ENCODE measurements at places on chromosomes 3 and 15.

DNA sequence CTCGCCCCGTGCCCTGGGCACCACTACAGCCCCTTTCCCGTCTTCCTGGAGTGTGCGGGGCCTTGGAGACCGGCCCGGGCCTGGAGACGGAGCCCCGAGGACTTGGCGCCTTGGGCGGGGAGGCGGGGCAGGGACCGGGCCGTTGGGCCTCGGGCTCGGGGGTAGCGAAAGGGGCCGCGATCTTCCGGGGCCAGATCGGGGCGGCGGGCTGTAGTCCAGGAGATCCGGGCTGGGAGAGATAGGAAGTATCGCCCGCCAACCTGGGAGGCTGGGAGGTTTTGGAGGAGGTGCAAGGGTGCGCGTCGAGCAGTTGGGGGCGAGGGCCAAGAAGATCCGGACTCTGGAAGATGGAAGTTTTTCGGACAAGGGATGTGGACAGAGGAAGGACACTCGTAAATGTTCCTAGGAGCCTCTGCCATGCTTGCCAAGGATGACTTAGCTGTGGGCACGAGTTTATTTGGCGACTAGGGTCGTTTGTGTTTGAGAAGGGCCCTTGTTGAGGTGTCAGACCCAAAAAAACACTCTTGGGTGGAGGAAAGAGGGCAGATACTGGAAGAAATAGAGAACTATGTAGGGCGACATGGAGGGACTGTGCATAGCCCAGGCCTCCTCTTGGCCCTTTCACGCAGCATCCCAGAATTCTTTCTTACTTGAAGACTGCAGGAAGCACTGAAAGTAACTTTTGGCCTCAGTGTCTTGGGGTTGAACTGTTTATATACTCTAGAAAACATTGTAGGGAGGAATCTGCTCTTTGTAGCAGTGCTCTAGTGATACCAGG, 712 bp downstream of the RTF1 start:
- no peak for DNase-seq

DNA sequence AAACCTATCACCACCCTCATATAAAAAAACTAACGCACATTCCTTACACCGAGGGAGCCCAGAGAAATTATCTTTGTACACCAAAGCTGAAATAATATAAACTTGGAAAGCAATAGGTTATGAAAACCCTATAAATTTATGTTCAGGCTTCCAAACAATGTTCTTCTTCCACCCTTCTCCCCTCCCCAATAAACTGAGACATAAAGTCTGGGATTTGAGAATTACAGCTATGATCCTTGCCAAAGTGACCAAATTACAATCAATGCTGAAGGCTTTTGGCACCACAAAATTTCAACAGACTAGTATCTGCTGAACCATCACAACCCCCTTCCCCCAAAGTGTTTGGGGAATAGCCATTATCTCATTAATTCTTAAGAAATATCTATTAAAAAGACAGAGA, 237.8 kb downstream of the FMN1 start:
- DNase-seq = no peak

DNA sequence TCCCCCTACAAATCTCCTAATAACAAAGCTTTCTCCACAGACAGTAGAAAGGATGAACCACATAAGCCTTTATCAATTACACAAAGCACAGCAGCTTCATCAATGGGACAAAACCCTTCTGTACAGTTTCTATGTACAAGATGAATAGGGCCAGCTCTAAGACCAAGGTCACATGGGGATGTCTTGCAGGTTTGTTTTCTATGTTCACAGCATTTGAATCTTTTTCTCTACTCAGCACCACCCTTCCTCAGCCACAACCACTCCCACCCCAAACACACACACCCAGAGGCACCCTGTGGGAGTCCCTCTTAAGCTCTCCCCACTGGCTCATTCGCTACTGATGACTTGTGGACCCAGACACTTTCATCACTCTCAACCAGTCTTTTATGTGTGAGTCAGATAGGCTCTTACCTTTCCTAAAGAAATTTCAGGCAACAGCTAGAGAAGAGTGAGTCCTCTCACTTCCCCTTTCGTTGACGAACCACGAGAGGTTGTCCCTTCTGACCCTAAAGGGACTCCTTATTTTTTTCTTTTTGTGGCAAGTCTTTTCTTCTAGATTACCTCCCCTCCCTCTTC, 57.9 kb downstream of the ARHGAP31 start:
- DNase-seq = peak; percentile 40

DNA sequence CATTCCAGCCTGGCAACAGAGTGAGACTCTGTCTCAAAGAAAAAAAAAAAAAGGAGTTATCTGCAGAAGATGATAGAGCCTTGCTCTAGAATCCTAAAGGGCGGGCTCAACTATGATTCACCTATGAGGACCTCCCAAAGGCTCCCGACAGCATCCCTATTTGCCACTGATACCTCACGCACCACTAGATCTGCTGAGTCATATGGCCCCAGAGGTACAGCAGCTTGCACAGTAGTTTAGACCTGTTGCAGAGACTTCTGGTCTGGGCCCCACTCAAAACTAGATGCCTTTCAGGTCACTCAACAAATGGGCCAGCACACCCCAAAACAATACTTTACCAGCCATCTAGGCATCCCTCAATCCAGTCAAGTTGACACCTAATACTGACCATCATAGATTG, 38.1 kb upstream of the PTX3 start:
- no peak for DNase-seq

GRCh38 chr3:101946906-101947305, 97.6 kb downstream of the NFKBIZ start:
- no peak for DNase-seq

DNA sequence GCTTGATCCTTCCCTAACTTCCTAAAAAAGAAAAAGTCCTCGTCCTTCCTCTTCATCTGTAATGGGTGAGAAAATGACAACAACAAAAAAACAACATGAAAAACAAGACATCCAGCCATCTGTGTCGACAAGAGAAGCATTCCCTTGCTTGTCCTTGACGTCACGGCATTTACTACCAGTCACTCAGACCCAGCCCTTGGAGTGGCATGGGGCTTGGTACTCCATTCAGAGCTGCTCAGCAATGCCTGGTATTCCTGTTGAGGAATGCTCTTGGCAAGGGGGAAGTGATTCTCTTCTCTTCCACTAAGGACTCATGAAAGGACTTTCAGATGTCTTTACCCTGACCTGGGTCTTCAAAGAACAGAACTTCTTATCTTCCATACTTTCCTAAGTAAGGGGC, 339.7 kb upstream of the RASGRP1 start:
- DNase-seq = no peak

DNA sequence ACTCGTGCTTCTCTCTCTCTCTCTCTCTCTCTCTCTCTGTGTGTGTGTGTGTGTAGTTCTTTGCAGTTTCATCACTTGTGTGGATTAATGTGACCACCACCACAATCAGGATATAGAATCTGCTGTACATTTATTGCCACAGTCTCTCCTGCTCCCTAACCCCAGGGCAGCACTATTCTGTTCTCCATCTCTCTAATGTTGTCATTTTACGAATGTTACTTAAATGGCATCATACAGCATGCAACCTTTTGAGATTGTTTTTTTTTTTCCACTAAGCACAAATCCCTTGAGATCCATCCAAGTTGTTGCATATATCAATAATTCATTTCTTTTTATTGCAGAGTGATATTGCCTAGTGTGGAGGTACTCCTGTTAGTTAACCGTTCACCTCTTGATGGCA, 26.9 kb downstream of the SLCO3A1 start:
- DNase-seq = no peak

DNA sequence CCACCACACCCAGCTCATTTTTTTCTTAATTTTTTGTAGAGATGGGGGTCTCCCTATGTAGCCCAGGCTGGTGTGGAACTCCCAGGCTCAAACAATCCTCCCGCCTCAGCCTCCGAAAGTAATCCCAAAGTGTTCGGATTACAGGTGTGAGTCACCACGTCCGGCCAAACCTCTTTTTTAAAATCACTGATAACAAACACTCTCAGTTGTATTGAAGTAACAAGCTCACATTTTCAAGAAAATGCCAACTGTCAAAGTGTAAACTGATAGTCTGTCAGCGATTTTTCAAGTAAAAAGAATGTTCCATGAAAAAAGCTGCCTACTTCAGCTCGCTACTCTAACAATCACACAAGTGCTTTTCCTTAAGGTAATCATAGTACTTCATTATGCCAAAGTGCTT, 33.4 kb downstream of the UBXN7 start:
- no peak for DNase-seq

- DNase-seq = no peak
Observed at GRCh38 chr3:10772271-10773161, 43.5 kb upstream of the SLC6A11 start.

- no peak for DNase-seq
Observed at GRCh38 chr3:34862456-34862855, 776.9 kb upstream of the ARPP21 start.

DNA sequence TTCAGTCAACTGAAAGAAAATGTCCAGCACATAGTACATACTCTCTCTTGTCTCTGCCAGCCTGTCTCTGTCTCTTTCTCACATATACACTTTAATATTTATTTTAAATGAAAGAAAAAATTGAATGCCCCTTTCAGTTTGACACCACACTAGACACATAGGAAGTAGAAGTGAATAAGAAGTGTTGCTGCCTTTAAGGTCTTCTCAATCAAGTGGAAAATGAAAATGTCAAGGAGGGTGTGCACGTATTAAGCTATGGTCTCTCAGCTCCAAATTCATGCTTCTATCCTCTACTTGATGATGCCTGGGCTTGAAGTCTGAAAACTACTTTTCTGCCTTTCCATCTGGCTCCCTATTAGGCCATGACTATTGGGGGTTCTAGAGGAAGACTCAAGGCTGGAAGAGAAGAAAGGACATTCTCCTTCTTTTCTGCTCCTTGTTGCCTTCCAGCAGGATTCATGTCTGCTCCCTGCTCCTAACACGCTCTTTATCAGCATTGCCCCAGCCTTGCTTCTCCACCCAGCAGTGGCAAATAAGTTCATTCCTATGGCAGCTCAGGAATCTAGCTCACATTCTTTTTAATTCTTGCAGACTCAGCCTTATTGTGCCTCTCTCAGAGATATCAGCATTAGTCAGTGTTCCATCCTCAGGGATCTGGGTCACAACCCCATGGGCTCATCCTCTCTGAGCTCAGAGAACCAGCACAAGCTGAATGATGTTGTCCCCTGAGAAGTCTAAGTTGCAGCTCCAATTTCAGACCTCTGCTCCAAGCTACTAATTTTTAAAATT, 609.1 kb upstream of the GRM7 start:
- no peak for DNase-seq

GRCh38 chr3:129314386-129315222, 35.9 kb downstream of the HMCES start:
- DNase-seq = no peak

GRCh38 chr15:51193526-51193925, 98.8 kb upstream of the TNFAIP8L3 start:
- no peak for DNase-seq

DNA sequence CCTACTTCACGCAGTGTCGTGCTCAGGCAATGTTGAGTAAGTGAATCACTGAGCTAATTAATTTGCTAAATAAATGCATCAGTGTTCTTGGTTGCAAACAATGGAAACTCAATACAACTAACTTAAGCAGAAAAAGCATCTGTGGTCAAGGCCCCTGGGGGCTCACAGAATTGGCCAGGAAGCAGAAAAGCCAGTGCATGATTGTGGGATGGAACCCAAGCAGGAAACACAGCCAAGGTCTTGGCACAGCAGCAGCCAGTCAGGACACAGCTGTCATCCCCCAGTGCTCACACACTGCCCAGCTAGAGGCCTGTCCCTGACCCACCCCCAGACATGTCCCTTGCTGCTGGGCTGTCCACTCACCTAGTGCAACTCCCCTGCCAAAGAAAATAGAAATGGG, 85.9 kb downstream of the AQP9 start:
- DNase-seq = no peak

DNA sequence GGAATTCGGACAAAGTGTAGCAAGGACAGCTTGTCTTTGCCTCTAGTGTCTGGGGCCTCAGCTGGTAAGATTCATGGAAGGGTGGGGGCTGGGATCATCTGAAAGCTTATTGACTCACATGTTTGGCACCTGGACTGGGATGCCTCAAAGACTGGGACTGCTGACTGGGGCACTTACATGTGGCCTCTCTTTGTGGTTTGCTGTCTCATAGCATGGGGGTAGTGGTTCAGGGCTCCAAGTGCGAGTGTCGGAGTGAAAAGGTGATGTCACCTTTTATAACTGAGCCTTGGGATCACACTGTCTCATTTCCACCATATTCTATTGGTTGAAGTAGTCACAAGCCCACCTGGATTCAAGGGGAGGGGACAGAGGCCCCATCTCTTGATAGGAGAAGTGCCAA, 6.8 kb downstream of the MFSD1 start:
- no peak for DNase-seq

GRCh38 chr3:129317848-129318247, 39.2 kb downstream of the HMCES start:
- no peak for DNase-seq

DNA sequence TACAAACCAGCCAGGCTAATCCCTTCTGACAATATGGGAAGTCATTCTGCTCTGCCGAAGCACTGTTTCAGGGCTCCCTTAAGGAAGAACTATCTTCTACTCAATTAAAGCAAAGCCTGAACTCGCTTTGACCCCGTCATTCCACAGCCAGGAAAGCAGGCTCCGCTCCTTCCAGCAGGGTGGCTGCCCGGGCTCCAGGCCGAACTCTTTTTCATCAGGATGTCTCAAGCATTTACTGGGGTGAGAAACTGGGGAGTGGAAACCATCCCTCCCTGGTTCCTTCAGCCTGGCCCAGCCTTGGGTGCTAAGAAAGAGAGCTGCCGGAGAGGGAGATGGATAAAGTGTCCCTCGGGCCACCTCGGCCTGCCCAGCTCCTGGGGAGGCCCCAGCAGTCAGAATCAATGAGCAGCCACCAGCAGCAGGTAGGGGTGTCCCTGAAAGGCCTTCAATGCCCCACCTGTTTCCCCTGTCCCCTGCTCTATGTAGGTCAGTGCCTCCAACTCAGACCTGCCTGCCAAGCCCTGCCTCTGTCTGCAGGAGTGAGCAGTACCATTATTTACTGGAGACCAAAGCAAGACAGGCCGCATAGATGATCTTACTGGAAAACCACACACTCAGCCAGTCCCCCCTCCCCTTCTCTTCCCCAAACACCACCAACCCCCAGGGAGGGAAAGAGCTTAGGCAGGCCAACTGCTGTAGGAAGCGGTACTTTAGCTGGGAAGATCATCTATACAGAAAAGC, 225.6 kb upstream of the TLE3 start:
- no peak for DNase-seq

DNA sequence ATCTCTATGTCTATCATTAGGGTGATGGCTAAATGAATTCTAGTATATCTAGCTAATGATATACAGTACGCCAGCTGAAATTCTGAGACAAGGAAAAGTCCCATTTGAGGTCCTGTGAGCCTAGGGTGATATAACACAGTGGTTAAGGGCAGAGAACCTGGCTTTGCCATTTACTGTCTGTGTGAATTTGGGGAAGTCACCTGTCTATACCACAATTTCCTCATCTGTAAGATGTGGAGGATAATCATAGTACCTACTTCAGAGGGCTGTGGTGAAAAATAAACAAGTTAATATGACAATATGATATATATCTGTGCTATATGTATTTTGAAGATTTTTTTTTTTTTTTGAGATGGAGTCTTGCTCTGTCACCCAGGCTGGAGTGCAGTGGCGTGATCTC, 9.8 kb upstream of the ANKDD1A start:
- DNase-seq = no peak

GRCh38 chr15:38930851-38931572, 366.4 kb upstream of the RASGRP1 start:
- DNase-seq = no peak

- DNase-seq = no peak
Observed at GRCh38 chr3:129231331-129232119, 17.9 kb upstream of the COPG1 start.

- DNase-seq = no peak
Observed at GRCh38 chr15:79248183-79248582, 34.3 kb upstream of the ANKRD34C start.

Measured in stimulated activated CD8-positive, alpha-beta memory T cell treated with anti-CD3 and anti-CD28 coated beads, Interleukin-15, amount 100 ng/mL, for 4 hours (primary cell).